ENCODE measurements at places on chromosomes 5 and 9. TPM values are rescaled to one million over a fixed set of nuclear protein-coding genes. Genes with fewer than 3 reads are reported as not detected.

HEMGN gene
- 11.8 TPM for total RNA-seq

PCDHGB1 gene
- 12.5 TPM for total RNA-seq

UBE2R2 gene
- 50.2 TPM for total RNA-seq

DNA sequence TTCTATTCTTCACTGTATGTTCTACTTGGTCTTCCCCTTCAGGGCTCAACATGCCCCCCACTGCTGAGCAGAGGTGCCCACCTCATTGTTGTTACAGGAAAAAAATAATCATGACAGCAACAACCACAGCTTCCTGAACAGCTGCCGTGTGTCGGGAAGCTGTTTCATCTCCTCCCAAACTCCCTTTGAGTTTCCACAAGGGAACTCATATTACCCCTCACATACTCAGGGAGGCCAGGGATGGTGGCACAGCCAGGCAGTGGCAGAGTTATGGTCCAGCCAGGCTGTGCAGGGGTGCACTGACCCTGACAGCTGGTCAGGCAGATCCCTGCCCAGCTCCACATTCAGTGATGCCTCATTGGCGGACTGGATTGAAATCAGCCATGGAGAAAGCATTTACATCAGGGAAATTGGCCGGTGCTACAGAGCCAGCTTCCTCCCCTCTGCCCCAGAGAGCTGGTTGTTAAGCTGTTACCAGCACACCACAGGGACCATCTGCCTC lies 37.3 kb downstream of the SARDH start:
- no peak for DNase-seq

DNA sequence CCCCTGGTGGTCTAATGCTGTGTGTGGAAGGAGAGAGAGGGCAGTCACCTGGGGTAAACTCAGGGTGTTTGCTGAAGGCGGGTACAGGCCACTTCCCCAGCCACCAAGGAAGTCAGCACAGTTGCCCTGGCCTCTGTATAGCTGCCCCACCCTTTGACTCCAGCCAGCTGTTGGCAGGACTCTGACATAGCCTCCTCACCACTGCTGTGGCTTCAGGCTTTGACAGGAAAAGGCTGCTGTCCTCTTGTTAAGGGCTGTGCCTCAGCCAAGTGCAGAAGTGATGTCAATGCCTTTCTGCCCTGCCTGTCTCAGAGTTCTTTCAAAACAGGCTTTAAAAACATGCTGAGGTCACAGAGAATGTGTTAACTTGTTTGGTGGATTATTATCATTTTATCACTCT lies 487.2 kb upstream of the KLF4 start:
- DNase-seq = peak; percentile 43

DNA sequence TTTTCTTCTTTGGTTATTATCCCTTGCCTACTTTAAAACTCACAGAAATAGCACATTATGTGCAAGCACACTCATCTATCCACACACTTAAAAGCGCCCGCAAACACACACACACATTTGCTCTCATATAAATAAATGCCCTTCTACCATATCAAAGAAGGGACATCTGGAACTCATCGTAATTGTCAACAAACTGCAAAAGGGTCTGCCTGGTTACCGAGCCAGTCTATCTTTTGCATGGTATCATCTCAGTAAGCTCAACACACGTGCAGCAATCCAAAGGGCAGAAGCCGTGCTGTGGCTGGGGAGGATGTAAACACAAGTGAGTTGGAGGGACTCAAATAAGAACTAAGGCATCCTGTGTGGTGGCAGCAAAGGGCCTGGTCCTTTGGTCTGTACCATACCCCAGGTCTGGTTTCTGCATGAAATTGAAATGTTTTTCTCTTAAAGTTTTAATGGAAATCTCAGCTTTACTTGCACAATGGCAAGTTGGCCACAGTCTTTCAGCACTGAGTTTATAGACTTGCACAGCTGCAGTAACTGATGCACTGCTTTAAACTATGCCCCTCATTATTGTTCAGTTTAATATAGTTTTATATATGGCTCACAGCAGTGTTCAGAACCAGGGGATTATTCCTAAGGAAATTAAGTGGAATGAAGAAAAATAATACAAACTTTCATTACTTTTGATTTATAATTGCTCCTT lies 331.0 kb downstream of the ADAMTS6 start:
- DNase-seq = no peak
